ENCODE measurements at places on chromosomes 3 and 15.

DNA sequence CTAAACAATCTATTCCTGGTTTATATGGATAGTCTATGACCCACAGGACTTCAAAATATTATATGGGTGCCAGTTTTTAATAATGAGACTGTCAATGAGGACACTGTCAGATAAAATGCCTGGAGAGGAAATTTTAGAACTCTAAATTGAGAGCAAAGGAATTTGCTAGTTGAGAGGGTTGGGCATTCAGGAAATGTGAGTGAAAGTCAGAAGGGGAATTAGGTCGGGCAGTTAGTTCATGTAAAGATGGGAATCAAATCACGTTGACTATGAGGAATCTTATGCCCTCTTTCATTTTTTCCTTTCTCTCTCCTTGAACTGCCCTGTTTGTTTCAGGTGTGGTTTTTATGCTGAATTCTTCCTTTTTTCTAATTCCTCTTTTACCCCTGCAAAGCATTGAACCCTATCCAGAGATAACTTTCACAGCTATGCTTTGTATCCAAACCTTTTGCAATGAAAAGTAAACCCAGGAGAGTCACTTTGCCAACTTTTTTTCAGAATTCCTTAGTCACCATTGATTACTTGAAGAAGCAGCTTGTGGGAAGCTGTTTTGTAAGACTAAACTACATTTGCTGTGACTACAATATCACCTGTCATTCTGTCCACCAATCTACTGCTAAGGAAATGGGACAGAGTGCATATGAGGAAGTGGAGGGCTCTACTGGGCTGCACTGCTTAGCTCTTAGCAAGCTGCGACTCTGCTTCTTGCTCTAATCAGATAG lies 27.8 kb downstream of the CHP1 start:
- DNase-seq, result peak; percentile 23

DNA sequence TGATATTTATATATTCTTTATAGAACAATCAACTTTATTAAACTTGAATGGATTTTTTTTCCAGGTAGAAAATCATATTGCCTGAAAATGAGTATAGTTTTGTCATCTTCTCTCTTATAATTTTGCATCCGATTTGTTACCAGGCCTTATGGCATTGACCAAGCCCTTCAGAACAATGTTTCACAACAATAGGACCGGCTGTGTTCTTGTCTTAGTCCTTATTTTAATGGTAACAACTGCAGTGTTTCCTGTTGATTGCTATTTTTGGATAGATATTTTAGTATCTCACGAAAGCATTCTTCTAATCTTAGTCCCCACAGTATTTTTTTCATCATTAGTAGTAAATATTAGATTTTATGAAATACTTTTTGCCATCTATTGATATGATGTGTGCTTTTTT lies 88.1 kb upstream of the ANKRD34C start:
- DNase-seq, result no peak

- peak; percentile 60 for DNase-seq
These were observed 61.7 kb downstream of the FMN1 start for GRCh38 chr15:33132722-33133345.

DNA sequence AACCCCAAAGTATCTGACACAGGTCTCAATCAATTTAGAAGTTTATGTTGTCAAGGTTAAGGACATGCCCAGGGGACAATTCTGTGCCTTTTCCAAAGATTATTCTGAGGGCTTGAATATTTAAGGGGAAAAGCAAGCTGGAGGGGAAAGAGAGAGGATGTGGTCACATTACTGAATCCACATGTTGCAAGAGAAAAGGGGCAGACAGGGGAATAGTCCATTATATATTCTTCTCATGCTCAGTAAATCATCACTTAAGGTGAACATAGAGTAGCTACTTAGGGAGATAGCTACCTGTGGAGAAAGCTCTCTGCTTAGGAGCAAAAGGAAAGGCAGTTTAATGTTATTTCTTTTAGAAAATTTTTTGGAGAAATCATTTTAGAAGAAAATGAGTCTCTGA lies 751.6 kb downstream of the SI start:
- DNase-seq, result no peak

DNA sequence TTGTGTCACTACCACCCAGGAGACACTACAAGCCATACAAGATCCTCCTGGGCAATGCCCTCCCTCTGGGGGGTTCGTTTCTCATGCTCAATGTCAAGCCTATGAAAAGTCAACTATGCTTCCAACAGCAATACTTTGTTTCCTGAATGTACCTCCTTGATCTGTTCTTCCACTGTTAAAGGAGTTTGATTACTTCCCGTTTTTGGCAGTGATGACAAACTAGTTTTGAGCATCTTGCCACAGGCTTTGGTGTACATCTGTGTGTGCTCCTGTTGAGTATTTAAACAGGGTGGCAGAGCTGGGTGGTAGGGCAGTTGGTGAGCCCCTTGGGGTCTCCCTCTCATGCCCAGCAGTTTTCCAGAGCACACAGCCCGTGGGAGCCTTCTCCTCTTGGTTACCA lies 81.4 kb downstream of the IL12A start:
- no peak for DNase-seq

DNA sequence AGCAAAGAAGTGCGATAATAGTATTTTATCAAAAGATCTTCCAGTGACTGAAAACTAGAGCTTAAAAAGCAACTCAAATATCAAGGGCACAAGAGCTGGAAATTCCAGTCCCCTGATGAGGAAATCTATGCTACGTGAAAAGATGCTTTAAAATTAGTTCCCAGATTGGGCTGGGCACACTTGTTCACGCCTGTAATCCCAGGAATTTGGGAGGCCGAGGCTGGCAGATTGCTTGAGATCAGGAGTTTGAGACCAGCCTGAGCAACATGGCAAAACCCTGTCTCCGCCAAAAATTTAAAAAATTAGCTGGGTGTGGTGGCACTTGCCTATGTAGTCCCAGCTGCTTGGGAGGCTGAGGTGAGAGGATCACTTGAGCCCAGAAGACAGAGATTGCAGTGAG lies 138.8 kb downstream of the SEMA6D start:
- no peak for DNase-seq

- DNase-seq, result no peak
These were observed 164.6 kb downstream of the GOLGA6L4 start for GRCh38 chr15:84400017-84400740.

GRCh38 chr3:5485427-5485826 lies 297.9 kb downstream of the EDEM1 start:
- DNase-seq, result no peak

DNA sequence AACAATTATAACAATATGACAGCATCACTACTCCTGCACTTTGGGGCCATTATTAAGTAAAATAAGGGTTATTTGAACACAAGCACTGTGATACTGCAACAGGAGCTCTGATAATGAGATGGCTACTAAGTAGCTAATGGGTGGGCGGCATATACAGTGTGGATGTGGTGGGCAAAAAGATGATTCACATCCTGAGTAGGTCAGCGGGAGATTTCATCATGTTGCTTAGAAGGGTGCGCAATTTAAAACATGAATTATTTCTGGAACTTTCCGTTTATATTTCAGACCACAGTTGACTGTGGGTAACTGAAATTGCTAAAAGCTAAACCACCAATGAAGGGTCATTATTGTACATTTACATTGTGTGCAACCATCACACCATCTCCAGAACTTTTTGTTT lies 42.3 kb downstream of the FBXO22 start:
- no peak for DNase-seq

DNA sequence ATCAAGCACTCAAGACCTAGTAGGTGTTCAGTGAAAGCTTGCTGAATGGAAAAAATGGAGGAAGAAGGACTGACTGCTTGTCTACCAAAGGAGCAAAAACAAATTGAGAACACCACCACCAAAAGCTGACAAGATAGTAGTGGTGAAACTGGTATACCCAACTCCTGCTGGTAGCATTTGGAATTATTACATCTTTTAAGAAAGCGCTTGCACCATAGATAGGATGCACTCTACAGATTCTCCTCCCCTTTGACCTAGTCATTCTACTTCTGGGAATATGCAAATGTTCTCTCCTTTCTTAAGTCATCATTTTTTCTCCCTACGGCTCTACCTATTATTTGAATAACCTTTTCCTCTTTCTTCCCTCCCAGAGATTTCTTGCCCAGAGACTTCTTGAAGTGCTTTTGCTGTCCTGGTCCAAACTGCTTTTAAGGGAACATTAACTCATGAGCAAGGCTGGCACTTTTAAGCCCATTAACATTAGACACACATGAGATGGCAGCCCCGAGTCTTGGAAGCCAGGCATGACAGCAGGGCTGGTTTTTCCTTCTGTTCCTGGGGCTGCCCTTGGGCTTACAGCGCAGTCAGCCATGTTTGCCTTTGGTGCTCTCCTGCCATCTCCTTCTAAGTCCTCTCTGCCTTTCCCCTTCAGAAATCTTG lies 75.0 kb upstream of the TLE3 start:
- no peak for DNase-seq

DNA sequence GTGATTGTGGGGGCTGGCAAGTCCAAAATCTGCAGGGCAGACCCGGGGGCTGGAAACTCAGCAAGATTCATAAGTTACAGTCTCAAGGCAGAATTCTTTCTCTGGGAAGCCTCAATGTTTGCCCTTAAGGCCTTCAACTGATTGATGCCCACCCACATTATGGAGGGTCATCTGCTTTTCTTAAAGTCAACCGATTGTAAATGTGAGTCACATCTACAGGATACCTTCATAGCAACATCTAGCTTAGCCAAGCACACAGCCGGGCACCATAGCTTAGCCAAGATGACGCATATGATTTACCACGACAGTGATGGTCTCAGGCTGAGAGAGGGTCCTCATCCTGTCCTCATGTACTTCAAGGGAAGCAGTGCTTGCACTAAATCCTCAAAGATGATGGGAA lies 43.5 kb downstream of the IDH2 start:
- no peak for DNase-seq

GRCh38 chr3:34207806-34208205 lies 409.4 kb downstream of the PDCD6IP start:
- no peak for DNase-seq

GRCh38 chr15:27479296-27480140 lies 508.5 kb downstream of the GABRG3 start:
- DNase-seq, result no peak

DNA sequence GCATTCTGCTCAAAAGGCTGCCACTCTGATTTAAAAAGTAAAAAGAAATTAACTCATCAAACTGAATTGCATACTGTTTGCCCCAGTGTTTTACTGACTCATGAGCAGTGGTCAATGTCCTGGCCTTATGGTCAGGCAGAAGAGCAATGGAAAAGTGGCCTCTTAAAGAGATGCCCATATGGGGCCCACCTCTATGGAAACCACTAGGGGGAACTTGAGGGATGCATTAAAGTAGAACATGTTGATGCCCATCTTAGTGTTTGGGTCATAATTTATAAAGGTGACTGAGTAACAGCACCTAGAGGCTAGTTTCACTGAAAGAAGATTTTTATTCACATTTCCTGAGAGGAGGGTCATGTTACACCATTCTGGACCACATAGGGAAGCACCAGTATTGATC lies 66.5 kb upstream of the RNU6-1 start:
- DNase-seq, result no peak

DNA sequence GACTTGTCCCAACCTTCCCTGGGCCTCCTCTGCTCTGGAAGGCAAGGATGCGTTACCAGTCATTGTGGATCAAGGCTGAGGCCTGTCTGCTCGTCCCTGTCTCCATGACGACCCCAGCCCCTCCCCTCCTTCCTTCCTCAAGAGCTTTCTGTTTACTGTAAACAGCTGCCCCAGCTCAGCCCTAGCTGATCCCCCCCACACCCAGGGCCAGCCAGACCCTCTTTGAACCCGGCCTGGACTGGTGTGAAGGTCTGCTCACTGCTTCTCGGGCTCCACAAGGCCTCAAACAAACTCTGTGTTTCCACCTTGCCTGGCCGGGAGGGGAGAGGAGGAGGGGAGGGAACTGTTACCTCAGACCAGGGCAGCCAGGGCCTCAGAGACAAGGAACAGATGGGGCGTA lies 16.9 kb downstream of the VPS18 start:
- DNase-seq, result no peak

GRCh38 chr15:91022832-91023129 lies 387 bp upstream of the VPS33B start:
- DNase-seq, result no peak

- DNase-seq, result no peak
These were observed 18.7 kb upstream of the TRMT10C start for GRCh38 chr3:101542957-101543356.

GRCh38 chr3:50502584-50503423 lies 630 bp downstream of the CACNA2D2 start:
- DNase-seq, result no peak

GRCh38 chr3:142724682-142725356 lies 985 bp downstream of the TRPC1 start:
- no peak for DNase-seq

Data from astrocyte of the cerebellum (primary cell).